ENCODE measurements at places on chromosomes 16 and 17.
A peak's percentile ranks its signal among the peaks of the same experiment; 100 is the strongest.

DNA sequence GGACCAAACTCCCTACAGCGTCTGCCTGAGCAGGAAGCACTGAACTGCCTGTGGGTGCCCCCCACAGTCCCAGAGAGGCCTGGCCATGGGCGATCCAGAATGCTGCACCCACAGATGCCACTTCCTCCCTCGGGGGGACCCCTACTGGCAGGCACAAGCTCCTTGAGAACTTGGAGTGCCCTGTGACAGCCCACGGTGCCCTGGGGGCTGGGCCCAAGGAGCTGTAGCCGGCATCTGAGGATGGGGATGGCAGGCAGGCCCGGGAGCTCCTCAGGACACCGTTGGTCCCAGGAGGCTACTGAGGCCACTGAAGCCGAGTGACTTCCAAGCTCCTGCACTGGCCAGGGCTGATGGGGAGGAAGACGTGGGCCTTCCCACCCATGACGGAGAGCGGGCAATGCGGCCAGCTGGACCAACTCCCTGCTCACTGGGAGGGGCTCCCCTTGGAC is 15.1 kb upstream of the RASD1 start:
- DNase-seq, result no peak

DNA sequence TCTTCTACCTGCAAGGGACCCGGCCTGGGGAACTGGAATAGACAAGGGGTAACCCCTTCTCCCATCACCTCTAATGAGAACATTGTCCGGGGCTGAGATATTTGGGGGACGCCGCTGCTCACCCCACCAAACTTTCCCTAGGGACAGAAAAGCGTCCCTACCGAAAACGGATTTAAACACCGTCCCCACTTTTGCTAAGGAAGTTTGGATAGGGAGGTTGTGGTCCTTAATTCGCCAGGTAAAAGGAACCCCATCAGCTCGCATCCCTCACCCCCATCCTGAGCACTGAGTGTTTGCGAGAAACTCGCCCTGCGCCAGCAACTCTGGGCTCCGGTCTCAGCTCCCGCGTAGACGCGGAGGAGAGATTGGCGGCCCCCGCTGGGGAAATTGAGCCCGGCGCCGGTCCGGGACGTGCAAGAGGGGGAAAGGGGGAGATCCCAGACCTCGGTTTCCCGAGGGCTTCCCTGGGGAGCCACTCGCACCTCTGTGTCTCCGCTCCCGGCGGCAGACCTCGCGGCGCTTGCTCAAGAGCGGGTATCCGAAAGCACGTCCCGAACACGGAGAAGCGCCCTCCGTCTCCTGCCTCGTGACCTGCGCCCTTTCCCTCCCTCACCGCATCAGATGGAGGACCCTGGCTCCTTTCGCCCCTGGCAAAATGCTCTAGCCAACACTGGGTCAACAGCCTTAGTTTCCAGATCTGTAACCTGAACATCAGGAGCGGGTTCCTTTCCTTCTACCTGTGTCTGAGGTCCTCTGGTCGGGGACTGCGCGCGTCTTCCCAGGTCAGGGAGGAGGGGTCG is 3.1 kb upstream of the SOX9 start:
- no peak for DNase-seq

GRCh38 chr16:78755751-78756661 is 656.6 kb downstream of the WWOX start:
- DNase-seq, result no peak

- no peak for DNase-seq
Measured at GRCh38 chr17:2925011-2925410, 128.8 kb downstream of the RAP1GAP2 start.

- no peak for DNase-seq
Measured at GRCh38 chr16:63244631-63245030, 1208.4 kb upstream of the CDH8 start.

DNA sequence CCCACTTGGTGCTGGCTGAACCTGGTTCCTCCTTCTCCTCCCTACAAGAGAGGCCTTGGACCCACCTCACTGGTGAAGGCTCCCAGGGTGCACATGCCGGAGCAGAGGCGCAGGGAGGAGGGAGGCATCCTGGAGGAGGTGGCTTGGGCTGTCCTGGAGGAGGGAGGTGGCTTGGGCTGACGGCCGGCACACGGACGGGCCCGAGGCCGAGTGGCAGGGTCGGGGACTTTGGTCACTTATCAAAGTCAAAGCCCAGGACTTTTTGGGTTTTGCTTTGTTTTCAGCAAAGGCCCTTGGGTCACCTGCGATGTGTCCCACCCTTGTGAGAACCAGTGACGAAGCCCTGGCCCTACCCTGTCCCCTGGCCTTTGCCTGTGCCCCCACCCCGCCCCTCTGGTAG is 28.5 kb downstream of the ENDOV start:
- DNase-seq, result no peak

GRCh38 chr16:72798264-72798663 is 249.7 kb downstream of the ZFHX3 start:
- DNase-seq, result no peak

- DNase-seq, result no peak
Measured at GRCh38 chr16:31464348-31464769, 5.1 kb downstream of the ARMC5 start.

DNA sequence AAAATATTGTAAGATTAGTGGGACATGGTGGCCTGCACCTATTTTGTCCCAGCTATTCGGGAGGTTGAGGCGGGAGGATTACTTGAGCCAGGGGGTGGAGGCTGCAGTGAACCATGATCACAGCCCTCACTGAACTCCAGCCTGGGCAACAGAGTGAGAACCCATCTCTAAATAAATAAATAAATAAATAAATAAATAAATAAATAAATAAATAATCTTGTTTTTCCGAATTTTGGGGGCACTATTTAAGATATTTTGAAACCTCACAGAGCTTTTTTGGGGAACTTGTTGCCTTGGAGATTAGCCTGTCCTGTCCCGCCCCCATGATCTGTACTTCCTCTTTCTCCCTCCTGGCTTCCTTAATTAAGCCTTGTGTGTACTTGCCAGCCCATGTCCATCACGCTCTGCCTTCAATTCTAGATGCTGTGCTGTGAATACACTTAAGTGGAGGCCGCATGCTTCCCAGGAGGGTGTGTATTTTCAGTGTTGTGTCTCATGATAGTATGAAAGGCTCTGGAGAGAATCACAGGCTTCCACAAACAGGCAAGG is 4.4 kb downstream of the LGALS9 start:
- DNase-seq, result no peak

GRCh38 chr17:50771991-50772785 is 4.9 kb upstream of the ANKRD40CL start:
- DNase-seq, result no peak

- DNase-seq, result no peak
Measured at GRCh38 chr17:82201498-82201910, 11.1 kb downstream of the CCDC57 start.

- DNase-seq, result no peak
Measured at GRCh38 chr16:82328881-82329469, 159.0 kb upstream of the MPHOSPH6 start.

GRCh38 chr17:56842577-56842976 is 8.6 kb downstream of the DGKE start:
- DNase-seq, result no peak

DNA sequence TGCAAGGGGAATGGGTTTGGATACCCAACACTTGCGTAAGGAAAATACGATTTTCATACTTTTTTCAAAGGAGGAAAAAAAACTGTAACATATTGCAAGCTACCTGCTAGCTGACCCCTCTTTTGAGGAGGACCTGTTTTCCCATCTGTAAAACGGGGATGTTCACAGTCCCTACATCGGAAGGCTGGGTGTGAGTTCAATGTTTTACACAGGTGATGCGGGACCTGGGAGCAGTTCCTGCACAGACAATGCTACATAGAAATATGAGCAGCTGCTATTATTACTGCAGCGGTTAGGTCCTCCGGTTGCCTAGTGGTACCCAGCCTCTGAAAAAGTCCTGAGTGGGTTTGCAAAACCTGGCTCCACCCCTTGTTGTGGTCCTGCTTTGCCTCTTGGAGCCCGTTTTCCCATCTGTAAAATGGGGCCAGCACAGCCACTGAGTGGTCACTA is 3.5 kb downstream of the SOCS1 start:
- no peak for DNase-seq

DNA sequence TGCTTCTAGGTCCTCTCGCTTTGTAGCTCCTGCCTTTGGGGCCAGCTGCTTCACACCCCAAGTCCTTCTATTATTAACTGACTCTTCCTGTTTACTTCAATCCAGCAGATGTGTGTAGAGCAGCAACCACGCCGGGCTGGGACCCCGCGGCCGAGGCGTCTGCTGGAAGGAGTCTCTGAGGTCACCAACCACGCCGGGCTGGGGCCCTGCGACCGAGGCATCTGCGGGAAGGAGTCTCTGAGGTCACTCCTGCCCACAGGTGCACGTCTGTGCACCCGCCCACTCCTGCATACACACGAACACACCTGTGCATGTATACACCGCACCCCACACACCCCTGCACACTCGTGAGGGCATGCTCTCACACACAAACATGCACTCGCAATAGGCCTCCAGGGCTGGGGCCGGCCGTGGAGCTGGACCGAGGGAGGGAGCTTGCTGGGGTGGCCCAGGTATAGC is 7.8 kb upstream of the TEX19 start:
- DNase-seq, result no peak

GRCh38 chr16:50152807-50153595 is at the start of gene TENT4B:
Gene TENT4B (plus strand): TSS chr16:50153306. CDS start chr16:50153622, 316 bp downstream.
- peak; percentile 78 for DNase-seq

GRCh38 chr17:7352910-7353635 is 1.1 kb downstream of the KCTD11 start:
- DNase-seq, result no peak

GRCh38 chr17:78488867-78489634 is 88.1 kb downstream of the DNAH17 start:
- DNase-seq, result no peak

DNA sequence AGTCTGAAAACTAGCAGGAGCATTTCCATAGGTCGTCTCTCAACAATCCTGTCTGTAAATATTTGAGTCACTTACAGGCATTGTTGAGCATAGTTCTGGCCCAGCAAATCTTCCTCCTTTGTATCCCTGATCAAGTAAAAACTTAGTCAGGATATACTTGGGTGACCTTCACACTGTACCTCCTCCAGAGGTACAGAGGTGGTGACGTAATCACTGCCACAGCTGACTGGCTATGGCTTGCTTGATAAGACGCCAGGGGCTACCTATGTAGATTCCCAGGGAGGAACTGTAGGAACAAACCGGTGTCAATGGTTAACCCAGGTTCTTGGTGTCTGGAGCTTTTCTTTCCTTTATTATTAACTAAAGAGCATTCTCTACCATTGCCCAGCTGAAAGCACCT is at the start of gene KCNJ16:
Gene KCNJ16 (plus strand): TSS at position 270 of the 400 bp plus-strand sequence. CDS start 56,863 bp downstream, outside the sequence.
- no peak for DNase-seq

DNA sequence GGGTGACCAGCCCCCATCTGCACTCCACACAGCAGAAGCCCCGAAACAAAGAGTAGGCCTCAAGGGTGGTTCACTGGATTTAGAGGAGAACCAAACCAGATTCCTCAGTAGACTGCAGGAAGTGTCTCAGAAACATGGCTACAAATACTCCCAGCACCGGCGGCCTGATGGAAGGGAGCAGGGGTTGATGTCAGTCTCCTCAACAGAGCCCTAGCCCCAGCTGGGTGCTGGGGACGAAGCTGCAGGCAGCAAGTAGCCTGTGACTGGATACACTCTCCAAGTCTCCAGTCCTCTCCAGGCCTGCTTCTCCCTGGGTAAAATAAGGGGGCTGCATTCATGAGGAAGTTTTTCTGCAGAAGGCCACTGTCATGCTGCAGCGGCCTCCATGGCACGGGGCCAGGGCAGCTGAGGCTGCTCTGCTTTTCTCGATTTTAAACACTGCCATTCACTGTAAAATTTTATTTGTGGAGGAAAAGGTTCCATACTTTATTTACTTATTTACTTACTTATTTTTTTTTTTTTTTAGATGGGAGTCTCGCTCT is 36.7 kb upstream of the SREBF1 start:
- DNase-seq, result no peak

DNA sequence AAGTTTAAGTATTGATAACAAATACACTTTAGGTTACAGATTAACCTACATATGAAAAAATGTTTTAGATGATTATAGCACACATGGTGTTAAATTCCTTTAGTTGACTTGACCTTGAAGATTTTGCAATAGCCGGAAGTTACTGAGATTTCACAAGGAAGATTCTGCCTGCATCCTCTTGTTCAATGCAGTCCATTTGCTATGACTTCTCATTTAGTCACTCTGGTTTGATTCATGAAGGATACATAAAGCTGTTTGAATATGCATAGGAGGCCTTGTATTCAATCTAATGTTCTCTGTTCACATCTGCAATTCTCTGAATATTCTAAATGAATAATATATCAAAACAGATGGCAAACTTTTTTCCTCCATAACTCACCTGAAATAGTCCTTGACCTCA is 870.2 kb upstream of the GOT2 start:
- no peak for DNase-seq

GRCh38 chr16:19179546-19180490 is 11.8 kb downstream of the SYT17 start:
- DNase-seq, result no peak

GRCh38 chr17:66892246-66892645 is 57.3 kb downstream of the CACNG5 start:
- DNase-seq, result no peak

DNA sequence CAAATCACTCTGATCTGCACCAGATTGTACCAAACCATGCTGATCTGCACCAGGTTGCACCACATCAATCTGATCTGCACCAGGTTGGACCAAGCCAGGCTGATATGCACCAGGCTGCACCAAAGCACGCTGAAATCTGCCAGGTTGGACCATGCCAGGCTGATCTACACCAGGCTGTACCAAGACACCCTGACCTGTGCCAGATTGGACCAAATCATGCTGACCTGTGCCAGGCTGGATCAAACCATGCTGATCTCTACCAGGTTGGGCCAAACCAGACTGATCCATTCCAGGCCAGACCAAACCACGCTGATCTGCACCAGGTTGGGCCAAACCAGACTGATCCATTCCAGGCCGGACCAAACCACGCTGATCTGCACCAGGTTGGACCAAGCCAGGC is 15.5 kb downstream of the QRICH2 start:
- DNase-seq, result no peak

- no peak for DNase-seq
Measured at GRCh38 chr17:39598630-39599003, 9.1 kb downstream of the NEUROD2 start.

GRCh38 chr17:53797501-53797900 is 25.2 kb upstream of the KIF2B start:
- DNase-seq, result no peak

DNA sequence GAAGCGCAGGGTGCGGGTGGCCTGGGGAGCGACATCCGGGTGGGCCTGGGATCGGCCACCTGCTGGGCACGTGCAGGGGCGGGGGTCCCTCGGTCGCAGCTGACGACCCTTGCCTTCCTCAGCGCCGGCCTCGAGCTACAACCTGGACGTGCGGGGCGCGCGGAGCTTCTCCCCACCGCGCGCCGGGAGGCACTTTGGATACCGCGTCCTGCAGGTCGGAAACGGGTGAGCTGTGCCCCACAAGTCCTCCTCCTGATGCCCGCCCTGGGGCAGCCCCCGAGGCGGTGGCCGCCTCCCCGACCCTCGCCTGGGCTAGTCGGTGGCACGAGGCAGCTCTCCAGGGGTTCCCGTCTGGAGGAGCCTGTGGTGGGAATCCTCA is 1.5 kb downstream of the ITGAL start:
- DNase-seq, result no peak
